Natural killer cell (primary cell): ENCODE measurements at places on chromosomes 12 and 14. TPM values are rescaled to one million over a fixed set of nuclear protein-coding genes. Genes with fewer than 3 reads are reported as not detected.

- no peaks in the 10 kb centered on the region for H3K27me3 ChIP-seq
- no peaks in the 10 kb centered on the region for H3K4me1 ChIP-seq
- H3K27ac ChIP-seq: no peak overlapping the region
- H3K36me3 ChIP-seq: peaks cover 27% of the 10 kb centered on the region
- DNase-seq: no peak
- no peak overlapping the region for H3K4me3 ChIP-seq
Observed at GRCh38 chr12:133203344-133204263, 22.3 kb downstream of the ZNF268 start.

DNA sequence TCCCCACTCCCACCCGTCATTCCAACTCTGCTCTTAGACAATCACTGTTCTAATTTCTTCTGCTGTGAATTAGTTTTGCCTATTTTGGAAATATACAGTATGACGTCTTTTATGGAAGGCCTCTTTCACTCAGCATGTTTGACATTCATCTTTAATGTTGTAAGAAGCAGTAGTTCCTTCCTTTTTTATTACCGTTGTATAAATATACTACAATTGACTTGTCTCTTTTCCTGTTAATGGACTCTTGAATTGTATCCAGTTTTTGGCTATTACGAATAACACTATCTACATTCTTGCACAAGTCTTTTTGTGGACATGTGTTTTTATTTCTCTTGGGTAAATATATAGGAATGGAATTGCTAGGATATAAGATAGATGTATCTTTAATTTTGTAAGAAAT lies 4.9 kb upstream of the PMCH start:
- no peaks in the 10 kb centered on the region for H3K27me3 ChIP-seq
- no peaks in the 10 kb centered on the region for H3K36me3 ChIP-seq
- no peak overlapping the region for H3K4me3 ChIP-seq
- H3K27ac ChIP-seq: no peak overlapping the region

- no peak overlapping the region for H3K4me3 ChIP-seq
- H3K36me3 ChIP-seq: no peaks in the 10 kb centered on the region
- H3K27ac ChIP-seq: no peak overlapping the region
Observed at GRCh38 chr12:18146363-18146762, 56.4 kb upstream of the RERGL start.

GRCh38 chr12:53399896-53400295 lies 19.9 kb downstream of the SP1 start:
- no peak overlapping the region for H3K4me3 ChIP-seq
- no peak overlapping the region for H3K27ac ChIP-seq
- H3K27me3 ChIP-seq: no peaks in the 10 kb centered on the region

The ITGB7 gene
- total RNA-seq: 441 TPM

The TXNDC16 gene
- 20.7 TPM for total RNA-seq

GRCh38 chr12:20270557-20270956 lies 97.8 kb upstream of the PDE3A start:
- DNase-seq: no peak

DNA sequence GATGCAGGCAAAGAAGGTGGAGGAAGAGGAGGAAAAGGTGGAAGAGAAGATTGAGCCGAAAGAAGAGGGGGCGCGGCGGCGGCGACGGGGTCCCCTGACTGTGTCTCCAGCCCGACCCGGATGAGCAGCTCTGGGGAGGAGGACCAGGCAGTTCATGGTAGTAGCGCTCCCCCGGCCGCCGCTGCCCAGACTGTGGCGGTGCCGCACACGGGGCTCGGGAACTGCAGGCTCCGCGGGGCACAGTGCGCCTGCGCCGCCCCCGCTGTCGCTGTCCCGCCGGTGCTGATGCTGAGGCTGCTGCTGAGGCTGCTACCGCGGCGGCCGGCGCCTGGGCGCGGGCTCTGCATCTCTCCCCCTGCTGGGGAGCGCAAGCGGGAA lies at the start of gene KCNH5:
Gene KCNH5 (minus strand): TSS at position 225 of the 378 bp plus-strand sequence. CDS start 272 bp downstream, outside the sequence.
- peaks cover 16% of the 10 kb centered on the region for H3K27me3 ChIP-seq
- no peaks in the 10 kb centered on the region for H3K4me1 ChIP-seq
- DNase-seq: no peak
- no peak within 1 kb of the TSS for H3K4me3 ChIP-seq

DNA sequence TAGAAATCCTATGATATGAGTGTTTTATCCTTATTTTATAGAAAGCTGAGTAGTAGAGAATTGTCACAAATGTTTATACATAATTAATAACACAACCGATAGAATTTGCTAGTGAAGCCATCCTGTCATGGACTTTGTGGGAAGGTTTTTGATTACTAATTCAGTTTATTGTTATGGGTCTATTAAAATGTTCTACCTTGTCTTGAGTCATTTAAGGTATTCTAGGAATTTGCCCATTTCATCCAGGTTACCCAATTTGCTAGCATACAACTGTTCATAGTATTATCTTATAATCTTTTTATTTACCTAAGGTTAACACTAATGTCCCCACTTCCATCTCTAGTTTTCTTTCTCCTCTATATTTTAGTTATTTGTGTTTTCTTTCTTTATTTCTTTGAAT lies 553.1 kb upstream of the ATXN7L3B start:
- H3K27ac ChIP-seq: no peak overlapping the region
- no peak overlapping the region for H3K4me3 ChIP-seq
- no peaks in the 10 kb centered on the region for H3K4me1 ChIP-seq
- H3K27me3 ChIP-seq: no peaks in the 10 kb centered on the region
- no peak for DNase-seq

The RERG gene
- not detected for total RNA-seq

DNA sequence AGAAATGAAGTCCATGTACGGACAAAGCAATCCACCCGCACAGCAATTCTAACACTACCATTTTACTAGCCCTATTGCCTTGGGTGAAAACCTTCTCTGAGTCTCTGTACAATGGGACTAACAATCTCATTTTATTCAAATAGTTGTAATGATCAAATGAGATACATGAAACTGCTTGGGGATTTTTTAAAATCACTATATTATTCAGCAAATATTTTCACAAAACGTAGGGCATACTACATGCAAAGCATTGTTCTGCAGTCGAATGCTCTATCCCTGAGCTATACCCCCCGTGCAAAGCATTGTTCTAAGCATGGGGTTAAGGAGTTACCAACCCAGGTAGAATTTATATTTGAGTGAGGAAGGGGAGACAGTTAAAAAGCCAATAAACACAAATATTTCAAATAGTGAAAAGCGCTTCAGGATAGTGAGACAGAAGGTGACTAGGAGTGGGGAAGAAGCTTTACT lies 554 bp upstream of the ATF7 start:
- H3K4me1 ChIP-seq: peaks cover 8% of the 10 kb centered on the region
- no peaks in the 10 kb centered on the region for H3K27me3 ChIP-seq
- peak overlapping the region; percentile 85 for H3K27ac ChIP-seq
- no peak for DNase-seq

GRCh38 chr14:105026033-105026785 lies 5.3 kb upstream of the CDCA4 start:
- H3K4me1 ChIP-seq: peaks cover 24% of the 10 kb centered on the region
- no peak for DNase-seq
- H3K27ac ChIP-seq: peak overlapping the region; percentile 30
- no peak overlapping the region for H3K4me3 ChIP-seq
- H3K36me3 ChIP-seq: no peaks in the 10 kb centered on the region

- DNase-seq: no peak
- H3K36me3 ChIP-seq: no peaks in the 10 kb centered on the region
- H3K4me3 ChIP-seq: no peak overlapping the region
- H3K4me1 ChIP-seq: peaks cover 5% of the 10 kb centered on the region
- no peak overlapping the region for H3K27ac ChIP-seq
Observed at GRCh38 chr14:75559451-75560222, 18.8 kb upstream of the FLVCR2 start.

- H3K27ac ChIP-seq: no peak overlapping the region
- peaks cover 32% of the 10 kb centered on the region for H3K4me1 ChIP-seq
Observed at GRCh38 chr12:122865268-122866231, 30.3 kb downstream of the HIP1R start.

DNA sequence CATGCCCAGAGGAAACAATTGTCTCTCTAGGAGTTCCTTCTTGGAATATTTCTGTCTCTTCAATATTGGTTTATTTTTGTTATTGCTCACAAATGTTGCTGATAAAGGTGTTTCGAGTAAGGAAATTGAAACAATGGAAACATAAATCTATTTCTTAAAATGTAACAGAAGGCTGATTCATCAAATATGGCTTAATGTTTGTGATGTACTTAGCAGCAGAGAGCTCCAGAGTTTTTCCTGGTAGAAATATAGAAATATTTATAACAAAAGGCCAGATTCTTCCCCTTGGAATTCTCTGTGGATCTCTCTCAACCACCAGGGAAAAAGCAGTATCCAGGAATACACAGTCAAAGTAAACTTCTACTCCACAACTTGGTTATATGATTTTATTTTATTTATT lies 149.2 kb upstream of the LRIG3 start:
- DNase-seq: no peak
- no peak overlapping the region for H3K27ac ChIP-seq
- H3K4me3 ChIP-seq: no peak overlapping the region
- H3K27me3 ChIP-seq: no peaks in the 10 kb centered on the region
- no peaks in the 10 kb centered on the region for H3K36me3 ChIP-seq
- no peaks in the 10 kb centered on the region for H3K4me1 ChIP-seq

DNA sequence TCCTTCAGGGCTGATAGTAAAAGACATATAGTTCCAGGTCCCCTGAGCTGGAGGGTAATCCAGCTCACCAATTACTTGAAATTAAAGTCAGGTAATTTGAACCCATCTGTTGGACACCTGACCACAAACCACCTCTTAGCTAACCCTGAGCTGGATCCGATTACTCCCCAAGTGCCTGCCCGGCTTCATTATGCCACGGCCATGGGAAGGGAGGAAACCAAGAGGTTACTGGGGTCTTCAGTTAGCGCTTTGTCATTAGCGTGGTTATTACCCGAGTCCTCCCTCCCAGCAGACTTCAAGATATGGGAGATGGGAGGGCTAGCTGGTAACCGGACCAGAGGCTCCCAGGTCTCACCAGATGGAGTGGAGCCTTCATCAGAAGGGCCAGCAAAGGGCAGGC lies 1071.4 kb downstream of the BCL11B start:
- H3K27me3 ChIP-seq: no peaks in the 10 kb centered on the region
- H3K36me3 ChIP-seq: no peaks in the 10 kb centered on the region
- peaks cover 25% of the 10 kb centered on the region for H3K4me1 ChIP-seq
- no peak overlapping the region for H3K4me3 ChIP-seq

DNA sequence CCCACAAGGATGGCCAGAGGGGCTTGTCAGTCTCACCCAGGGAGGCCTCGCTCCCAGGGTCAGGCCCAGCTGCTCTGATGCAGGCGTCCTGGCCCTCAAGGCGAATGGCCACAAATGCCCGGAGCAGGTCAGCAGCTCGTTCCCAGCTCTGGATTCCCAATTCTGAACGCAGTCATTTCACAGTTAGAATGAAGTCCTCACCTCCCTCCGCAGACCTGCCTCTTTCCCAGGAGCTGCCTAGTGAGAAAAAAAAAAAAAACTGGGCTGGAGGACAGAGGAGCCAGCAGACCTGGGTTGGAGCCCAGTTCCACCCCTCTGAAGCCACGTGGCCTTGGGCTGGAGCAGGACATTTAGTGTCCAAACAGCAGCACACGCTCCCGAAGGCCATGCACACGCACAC lies 62.2 kb upstream of the DIO3 start:
- DNase-seq: no peak
- H3K36me3 ChIP-seq: no peaks in the 10 kb centered on the region
- no peaks in the 10 kb centered on the region for H3K4me1 ChIP-seq
- H3K27ac ChIP-seq: no peak overlapping the region

- DNase-seq: no peak
- no peaks in the 10 kb centered on the region for H3K4me1 ChIP-seq
- H3K27me3 ChIP-seq: no peaks in the 10 kb centered on the region
Observed at GRCh38 chr12:29517264-29517663, 19.8 kb upstream of the OVCH1 start.

DNA sequence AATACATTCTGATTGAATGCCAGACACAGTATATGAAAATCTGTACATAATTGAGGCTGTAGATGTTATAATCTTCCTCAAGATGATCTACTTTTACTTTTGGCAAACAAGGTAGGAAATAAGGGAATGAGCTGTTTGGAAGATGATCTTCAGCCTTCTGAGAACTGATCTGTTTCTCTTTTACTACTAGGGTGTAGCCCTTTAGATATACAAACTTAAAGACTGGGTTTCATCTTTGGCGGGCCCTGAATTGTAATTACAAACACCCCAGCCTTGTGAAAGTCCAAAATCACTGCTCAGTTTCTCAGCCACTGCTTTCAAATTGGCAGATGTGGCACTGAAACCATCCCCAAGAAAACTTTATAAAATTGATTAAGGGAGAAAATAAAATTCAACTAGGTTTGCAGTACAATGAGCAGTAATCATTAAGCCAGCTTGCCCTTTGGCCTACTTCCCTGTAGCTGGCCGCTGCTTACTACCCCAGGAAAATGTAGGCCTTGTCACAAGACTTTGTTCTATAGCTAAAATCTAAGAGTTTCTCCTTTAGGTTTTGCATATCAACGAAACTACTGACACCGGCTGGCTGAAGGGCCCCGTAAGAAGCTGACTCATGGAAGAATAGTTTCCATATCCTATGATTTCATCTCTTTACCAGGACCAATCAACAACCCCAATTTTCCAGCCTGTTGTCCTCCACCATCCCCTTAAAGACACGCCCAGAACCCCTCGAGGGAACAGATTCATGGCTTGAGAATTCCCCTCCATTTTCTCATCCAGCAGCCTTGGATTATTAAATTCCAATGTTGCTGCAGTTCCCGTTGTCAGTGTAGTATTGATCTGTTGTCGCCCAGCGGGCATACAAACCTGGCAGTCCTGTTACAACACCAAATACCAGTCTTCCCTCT lies 210.8 kb downstream of the PCNX1 start:
- no peaks in the 10 kb centered on the region for H3K4me1 ChIP-seq
- no peaks in the 10 kb centered on the region for H3K27me3 ChIP-seq
- H3K27ac ChIP-seq: no peak overlapping the region

The AQP2 gene
- not detected for total RNA-seq

DNA sequence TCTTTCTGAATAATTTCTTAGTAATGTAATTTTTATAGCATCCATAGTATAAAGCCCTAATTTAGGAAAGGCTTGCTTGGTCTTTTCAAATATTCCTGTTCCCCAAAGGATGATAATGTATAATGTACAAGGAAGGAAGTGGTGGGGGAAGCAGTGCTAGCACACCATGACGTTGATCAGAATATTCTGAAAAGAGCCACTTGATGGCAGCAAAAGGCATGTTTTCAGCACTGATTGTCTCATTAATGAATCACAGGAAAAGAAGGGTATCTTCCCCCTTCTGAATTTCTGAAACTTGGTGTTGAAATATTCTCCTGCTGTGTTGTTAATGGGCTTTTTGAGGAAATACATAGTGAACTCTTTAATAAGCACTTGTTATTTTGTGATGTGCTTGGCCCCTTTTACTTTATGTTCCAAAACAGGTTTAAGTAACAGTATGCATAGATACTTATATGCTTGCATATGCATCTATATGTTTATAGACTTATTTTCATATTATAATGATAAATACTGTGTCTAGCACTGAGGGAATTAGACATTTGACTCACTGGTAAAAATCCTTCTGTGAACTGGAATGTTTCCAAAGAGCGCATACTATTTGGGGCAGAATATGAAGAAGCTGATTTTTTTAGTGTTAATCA lies 122.0 kb downstream of the TMEM117 start:
- H3K4me3 ChIP-seq: no peak overlapping the region
- H3K36me3 ChIP-seq: no peaks in the 10 kb centered on the region
- no peak overlapping the region for H3K27ac ChIP-seq
- DNase-seq: peak; percentile 49
- no peaks in the 10 kb centered on the region for H3K27me3 ChIP-seq

The RD3L gene
- total RNA-seq: not detected

GRCh38 chr12:30753233-30753632 lies 1.5 kb downstream of the CAPRIN2 start:
- no peak overlapping the region for H3K27ac ChIP-seq
- H3K36me3 ChIP-seq: peaks cover 6% of the 10 kb centered on the region
- H3K4me1 ChIP-seq: peaks cover 16% of the 10 kb centered on the region
- no peak for DNase-seq

The ASCL1 gene
- total RNA-seq: not detected
